ENCODE measurements at places on chromosomes 4 and X. TPM values are rescaled to one million over a fixed set of nuclear protein-coding genes. Genes with fewer than 3 reads are reported as not detected.

Gene ART3
- not detected for total RNA-seq

Gene CXorf65
- 12.1 TPM for total RNA-seq

Gene SLITRK4
- not detected for total RNA-seq

Gene TMEM47
- not detected for total RNA-seq

Gene MAGEB10
- not detected for total RNA-seq

Gene FREM3
- not detected for total RNA-seq

Gene ELK1
- total RNA-seq: 51.4 TPM

Gene PCDH7
- total RNA-seq: not detected

Gene TMLHE
- 9.2 TPM for total RNA-seq

Gene DUSP9
- 0.09 TPM for total RNA-seq

Gene PPEF2
- not detected for total RNA-seq

Gene SSX4
- total RNA-seq: not detected

Gene PRDM5
- not detected for total RNA-seq

Gene TNMD
- total RNA-seq: not detected

Gene NUP62CL
- 3.0 TPM for total RNA-seq

Gene DCAF8L1
- not detected for total RNA-seq

Gene CORIN
- not detected for total RNA-seq

Gene GK
- 19.6 TPM for total RNA-seq

Gene THOC2
- total RNA-seq: 93.0 TPM

Gene AMTN
- not detected for total RNA-seq

Gene TMEM175
- total RNA-seq: 37.2 TPM

Gene DMP1
- total RNA-seq: not detected

Gene PASD1
- total RNA-seq: not detected

Gene FTSJ1
- 72.7 TPM for total RNA-seq

Gene CYSLTR1
- 2.1 TPM for total RNA-seq

Gene VCX2
- not detected for total RNA-seq

Gene GC
- total RNA-seq: not detected

Gene PAGE1
- total RNA-seq: not detected

Gene JAKMIP1
- total RNA-seq: 57.8 TPM

Gene ODAPH
- 0.41 TPM for total RNA-seq

Gene GPRASP2
- total RNA-seq: 0.21 TPM

Gene ARHGEF6
- total RNA-seq: 126 TPM

Gene MUC7
- total RNA-seq: not detected

Gene CCDC120
- total RNA-seq: 7.9 TPM

Gene FAM13A
- 1.8 TPM for total RNA-seq

Gene LIMCH1
- total RNA-seq: not detected

Gene CT55
- not detected for total RNA-seq
